ENCODE measurements at places on chromosomes 2 and 18.

GRCh38 chr2:8296306-8296705 lies 385.6 kb upstream of the ID2 start:
- no peak for DNase-seq

DNA sequence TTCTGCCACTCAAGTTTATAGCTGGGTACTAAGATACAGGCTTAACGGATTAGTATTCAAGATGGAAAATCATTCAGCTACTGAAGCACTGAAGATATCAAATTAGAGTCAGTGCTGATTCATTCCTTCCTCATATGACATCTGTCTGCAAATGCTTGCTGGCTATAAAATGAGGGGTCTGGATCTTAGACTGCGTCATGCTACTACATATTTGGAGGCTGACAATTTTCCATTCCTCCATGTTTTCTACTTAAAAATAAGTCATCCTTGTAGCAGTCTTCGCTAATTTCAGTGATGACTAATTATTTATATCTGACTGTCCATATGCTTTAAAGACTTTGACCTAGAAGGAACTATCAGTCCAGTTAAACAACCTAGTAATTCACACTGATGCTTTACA lies 233.4 kb downstream of the RIT2 start:
- no peak for DNase-seq

DNA sequence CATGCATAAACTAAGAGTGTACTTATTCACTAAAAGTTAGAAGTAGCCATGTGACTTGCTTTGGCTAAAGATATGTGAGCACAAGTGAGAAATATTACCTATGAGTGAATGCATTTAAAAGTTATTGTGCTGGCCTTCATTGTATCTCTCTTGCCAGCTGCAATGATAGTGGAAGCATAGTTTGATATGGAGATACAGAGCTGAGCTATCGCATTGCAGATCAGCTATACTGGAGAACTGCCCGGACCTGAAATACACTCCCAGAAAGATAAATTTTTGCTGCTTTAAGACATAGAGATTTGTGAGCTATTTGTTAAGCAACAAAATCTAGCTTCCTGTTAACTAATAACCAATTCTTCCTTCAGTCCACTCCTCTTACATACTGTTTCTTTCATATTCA lies 571.1 kb downstream of the CPS1 start:
- DNase-seq: no peak

DNA sequence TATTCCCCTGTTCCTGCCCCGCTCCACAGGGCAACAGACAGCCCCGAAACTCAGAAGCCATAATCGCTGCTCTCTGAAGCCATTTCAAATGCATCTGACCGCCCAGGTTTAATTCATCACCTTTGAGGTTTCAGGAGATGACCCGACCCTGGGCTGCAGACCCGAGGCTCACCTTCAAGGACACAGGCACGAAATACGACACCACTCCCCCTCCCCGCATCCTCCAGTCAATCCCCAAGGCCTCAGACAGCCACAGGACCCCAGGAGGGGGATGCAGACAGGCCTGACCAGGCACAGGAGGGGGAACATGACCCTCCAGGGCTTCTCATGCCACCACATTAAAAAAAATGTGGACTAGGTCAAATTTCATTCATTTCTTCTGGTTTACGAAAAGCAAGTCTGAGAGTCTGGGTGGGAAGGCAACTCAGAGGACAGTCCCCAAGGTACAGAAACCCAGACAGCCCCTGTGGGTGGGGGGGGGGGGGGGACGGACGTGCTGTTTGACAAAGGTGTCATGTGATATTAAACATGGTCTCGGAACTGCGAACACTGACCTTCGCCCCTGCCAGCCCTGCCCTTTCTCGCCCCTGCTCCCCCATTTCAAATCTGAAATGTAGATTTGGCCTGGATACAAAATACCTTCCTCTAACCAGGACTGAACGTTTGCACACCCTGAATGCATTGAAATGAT lies 142.9 kb downstream of the BCL11A start:
- DNase-seq: no peak

- no peak for DNase-seq
These were observed 1260.5 kb upstream of the ACVR2A start for GRCh38 chr2:146584316-146584715.

Measured in activated naive CD8-positive, alpha-beta T cell treated with anti-CD3 and anti-CD28 coated beads for 36 hours (primary cell).